Right lung (tissue), 10 donors: ENCODE measurements at places on chromosomes 16 and 17.

DNA sequence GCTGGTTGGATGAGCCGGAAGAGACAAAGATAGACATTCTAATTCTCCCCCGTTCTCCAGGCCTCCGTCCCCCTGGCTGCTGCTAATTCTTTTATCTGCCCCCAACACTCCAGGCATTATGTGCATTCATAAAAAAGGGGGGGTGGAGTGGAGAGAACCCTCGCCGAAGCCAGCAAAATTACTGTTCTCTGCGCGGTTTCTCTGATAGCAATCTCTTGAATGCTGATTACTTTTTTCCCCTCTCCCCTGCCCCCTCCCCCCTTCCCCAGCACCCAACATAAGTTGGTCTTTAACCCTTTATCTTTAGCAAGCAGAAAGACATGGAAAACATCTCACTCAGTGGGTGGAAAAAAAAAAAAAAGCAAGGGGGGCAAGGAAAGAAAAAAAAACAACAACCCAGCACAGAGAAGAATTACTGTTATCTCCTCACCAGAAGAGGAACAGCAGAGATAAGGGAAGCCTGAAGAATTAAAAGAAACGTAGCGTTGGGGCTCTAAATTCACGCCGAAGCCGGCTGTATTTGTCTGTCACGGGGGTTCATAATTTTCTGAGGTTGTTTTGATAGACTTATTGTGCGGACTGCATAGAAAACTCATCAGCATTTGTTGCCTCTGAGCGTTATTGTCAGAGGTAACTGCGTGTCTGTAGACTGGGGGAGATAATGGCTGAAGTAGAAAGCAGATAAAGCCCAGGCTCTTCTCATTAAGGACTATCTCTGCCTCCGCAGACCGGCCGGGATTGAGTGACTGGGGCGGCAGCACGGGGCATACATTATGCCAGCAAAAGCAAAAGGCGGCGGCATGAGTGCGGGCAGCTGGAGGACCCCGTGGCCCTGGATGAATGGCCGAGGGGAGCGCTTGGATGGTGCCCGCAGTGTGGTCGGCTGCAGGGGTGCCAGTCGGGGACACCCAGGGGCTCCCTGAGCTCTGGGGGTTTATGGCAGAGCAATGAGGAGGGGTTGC, 126.9 kb downstream of the MRM1 start:
- no peak for DNase-seq

DNA sequence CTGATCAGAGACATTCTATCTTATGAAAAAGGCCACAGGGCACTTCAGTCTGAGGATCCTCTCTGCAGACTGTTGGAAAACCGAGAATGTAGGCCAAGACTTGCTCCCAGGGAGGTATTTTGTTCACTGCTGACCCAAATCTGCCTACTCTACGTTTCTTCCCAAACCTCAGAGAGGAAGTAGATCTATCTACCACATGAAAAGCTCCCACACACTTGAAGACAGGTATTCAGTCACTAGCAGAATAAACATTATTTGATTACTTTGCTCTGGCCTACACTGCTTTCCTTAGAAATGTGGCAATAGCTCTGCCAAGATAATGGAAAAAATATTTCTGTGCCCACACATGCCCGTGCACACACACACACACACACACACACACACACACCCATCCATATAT, 164.6 kb downstream of the CDH11 start:
- DNase-seq, result no peak

GRCh38 chr17:78598013-78598471, 20.8 kb upstream of the DNAH17 start:
- no peak for DNase-seq

DNA sequence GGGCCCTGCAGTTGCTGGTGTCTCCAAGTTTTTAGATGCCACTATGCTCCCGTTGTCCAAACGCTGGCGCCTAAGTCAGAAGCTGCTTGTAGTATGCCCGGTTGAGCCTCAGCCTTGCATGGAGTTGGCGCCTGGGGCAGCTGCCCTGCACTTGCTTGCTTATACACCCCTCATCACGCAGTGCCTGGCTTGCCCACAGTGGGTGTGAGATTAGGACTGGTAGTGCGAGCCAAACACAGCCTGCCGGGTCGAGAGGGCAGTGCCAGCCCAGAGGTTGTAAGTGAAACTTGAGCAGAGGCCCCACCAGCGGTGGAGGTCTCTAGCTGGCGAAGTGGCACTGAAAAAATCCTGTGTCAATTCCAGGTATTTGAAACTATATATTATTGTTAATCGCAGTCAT, 90.3 kb downstream of the ITFG1 start:
- DNase-seq, result no peak

DNA sequence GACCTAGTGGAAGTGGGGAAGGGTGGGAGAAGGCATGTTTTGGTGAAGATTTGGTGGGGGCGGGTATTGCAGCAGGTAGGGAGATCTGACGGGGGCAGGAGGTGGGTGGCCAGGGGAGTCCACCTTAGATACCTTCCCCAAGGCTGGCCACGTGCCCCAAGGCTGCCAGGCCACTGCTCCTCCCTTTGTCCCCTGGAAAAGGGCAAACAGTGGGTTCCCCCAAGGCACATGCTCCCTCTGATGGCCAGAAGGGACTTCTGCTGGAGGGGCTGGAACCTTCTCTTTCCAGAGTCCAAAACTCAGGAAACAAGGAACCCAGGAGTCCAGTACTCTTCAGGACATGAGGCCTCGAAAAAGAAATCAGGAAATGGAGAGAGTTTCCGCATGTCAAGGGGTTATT, 6.2 kb upstream of the PSMD3 start:
- no peak for DNase-seq

DNA sequence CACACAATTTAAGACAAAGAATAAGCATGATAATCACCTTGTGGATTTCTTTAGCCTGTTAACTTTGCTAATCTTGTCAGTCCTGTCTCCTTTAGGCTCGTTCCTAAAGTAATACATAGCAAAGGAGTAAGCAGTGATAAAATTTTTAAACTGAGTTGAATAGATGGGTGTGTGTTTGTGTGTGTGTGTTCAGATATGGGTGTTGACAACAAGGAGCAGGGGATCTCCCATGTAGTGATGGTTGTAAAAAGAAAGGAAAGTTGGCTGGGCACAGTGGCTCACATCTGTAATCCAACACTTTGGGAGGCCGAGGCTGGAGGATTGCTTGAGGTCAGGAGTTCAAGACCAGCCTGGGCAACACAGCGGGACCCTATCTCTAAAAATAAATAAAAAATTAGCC, 44.6 kb upstream of the KCNJ2 start:
- DNase-seq, result no peak

DNA sequence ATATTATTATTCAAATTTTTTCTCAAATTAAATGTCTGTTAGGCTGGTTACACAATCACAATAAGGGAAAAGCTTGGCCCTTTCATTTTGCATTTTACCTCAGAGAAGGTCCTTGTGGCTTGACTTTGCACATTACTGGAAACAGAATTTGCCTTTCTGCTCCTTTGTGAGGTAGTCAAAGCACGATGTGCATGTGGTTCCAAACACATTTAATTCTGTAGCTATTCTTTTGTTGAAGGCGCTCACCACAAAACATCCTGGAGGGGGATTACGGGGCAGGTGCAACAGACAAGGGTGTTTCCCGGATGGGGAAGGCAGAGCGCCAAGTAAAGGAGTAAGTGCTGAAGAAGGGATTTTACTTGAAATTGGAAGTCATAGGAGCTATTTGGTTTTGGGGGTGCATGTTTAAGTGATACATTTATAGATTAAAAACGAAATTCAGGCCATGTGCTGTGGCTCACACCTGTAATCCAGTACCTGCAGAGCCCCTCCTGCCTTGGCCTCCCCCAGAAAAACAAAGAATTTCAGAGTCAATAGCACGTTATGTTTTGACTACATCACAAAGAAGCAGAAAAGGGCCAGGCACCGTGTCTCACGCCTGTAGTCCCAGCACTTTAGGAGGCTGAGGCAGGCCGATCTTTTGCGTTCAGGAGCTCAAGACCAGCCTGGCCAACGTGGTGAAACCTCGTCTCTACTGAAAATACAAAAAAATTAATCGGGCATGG, 31.2 kb upstream of the TENT4B start:
- no peak for DNase-seq

DNA sequence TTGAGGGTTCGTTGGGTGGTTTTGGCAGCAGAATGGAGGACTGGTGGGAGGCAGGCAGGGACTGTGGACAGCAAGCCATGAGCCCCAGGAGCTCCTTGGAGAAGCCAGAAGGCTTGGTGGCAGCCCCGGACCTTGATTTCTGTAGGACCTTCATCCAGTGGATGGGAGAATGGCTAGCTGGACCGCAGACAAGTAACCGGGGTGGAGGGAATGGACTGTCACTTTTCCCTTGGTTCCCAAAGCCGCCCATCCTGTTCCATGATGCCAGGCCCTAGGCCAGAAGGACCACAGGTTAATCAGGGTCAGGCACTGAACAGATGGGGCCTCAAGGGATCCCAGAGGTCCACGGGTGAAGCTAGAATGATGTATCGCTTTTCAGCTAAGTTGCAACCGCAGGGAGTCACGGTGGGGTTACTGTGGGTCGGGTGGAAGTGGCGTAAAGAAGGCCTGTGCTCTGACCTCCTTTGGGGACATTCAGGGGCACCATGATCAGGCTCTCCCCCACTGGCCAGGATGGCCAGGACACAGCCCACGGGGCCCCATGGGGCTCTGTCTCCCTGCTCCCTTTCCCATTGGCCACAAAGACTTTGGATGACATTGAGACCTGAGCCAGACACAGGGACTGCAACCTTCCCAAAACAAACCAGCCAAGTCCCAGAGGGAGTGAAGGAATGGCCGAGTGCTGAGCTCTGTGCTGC, 66.9 kb upstream of the MRTFB start:
- DNase-seq, result no peak

- no peak for DNase-seq
Measured at GRCh38 chr16:23498863-23499262, 11.4 kb downstream of the GGA2 start.

DNA sequence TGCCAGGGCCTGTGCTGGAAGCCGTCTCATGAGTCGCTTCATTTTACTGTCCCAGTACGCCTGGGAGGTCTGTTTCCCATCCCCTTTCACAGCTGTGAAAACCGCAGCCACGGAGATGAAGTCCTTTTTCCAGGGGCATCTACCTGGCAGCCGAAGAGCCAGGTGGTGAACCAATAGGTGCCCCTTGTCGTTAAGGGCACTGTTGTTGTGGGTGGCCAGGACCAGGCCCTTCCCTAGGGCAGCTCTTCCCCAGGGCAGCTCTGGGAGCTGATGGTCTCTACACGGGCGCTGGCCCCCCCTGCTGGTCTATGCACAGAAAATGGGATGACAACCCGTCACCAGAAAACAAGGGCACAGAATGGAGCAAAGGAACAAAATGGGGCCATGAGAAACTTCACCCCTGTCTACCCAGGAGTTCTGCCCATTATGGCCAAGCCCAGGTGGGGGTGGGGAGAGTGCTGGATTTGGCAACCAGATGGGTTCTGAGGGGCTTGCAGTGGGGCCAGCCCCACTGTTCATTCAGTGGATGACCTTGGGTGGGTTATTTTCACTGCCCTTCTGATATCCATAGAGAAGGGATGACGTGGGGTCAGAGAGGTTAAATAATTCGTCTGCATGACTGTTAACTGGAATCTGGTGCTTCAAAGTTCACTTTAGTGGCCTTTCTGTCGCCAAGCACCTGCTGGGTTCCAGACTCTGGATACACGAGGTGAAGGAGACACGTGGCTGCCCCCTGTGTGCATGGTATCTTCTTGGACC, 11.5 kb downstream of the RMI2 start:
- DNase-seq, result no peak

- DNase-seq, result no peak
Measured at GRCh38 chr16:23865853-23866252, 30.1 kb downstream of the PRKCB start.

DNA sequence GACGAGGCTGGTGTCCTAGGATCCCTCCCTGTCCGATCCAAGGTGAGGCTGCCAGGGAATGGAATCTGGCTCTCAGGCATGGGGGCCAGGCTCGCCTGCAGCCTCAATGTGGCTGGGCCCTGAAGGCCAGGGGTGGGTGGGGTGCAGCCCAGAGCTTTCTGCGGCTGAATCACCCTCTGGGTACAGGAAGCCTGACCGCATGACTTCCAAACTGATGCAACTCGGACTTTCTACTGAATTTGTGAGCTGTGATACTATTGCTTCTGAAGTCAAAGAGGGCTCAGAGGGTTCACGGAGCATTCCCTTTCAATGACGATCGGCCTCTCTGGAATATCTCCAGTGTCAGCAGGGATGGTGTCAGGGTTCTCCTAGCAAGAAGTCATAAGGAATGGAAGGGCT, 123.7 kb downstream of the METRNL start:
- DNase-seq, result no peak

- DNase-seq, result no peak
Measured at GRCh38 chr17:4701116-4701515, 2.8 kb downstream of the PELP1 start.

GRCh38 chr16:88804552-88805339, 1.2 kb downstream of the CDT1 start:
- DNase-seq, result no peak

- DNase-seq, result no peak
Measured at GRCh38 chr17:3935825-3936355, 19.6 kb upstream of the P2RX1 start.

- no peak for DNase-seq
Measured at GRCh38 chr16:62068747-62069146, 32.5 kb upstream of the CDH8 start.

DNA sequence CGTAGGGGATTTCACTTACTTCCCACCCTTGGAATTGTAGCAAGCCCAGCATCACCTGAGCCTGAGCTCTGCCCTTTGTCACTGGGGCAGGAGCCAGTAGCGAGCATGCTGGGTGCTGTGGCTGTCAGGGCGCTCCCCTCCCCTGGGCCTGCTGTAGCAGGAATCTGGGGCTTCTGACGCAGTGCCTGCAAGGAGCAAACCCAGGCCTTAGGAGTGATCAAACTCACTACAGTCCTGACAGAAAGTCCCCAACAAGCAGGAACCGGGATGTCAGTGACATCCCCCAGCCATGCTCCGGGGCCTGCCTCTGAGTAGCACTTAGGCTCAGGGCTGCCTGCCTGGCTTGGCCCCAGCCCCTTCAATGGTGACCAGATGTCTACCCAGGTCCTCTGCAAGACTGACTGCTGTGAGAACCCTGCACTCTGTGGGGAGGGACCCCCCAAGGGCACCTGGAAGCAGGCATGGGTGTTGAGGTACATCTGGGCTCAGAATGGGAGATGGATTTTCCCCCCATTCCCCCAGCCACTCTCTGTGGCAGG, 23.5 kb downstream of the PLD6 start:
- no peak for DNase-seq

GRCh38 chr16:10943064-10943353, 741 bp upstream of the DEXI start:
- DNase-seq, result no peak

- no peak for DNase-seq
Measured at GRCh38 chr16:30185683-30186421, 2.5 kb downstream of the CORO1A start.

- DNase-seq, result no peak
Measured at GRCh38 chr16:57178793-57179212, 7.0 kb downstream of the PSME3IP1 start.
